ENCODE measurements at places on chromosomes 12 and 14.

DNA sequence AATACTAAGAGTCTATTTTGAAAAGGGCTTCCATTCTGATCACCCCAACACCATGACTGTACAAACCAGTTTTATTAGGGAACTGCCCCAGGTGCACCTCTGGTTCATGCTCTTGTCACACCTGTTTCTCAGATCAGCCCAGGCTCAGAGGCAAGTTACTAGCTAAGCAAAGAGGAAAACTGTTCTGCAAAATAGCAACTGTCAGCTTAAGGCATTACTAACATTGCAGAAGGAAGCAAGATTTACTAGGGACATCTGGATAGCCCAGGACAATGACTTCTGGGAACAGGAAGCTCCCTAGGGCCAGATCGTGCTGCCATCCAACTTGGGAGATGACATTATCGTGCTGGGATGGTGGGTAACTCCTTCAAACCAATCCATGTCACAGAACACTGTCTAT, 30.1 kb downstream of the ANAPC7 start:
- DNase-seq: no peak

DNA sequence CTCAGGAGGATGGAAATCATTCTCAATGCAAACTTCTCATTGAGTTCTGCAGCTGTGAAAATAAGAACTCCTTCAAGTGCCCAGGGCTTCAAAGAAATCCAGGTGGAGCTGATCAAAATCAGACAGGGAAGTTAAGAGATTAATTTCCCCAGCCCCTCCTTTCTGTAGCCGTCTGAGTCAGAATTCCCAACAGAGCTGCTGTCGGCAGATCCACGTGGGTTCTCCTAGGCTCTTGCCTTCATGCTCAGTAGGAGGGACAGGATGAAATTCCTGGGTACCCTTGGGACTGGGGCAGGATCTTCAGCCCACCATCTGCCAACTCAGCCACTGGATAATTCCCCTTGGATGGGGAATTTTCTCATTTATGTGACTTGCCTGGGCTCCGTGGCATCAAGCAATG, 13.3 kb downstream of the TGFB3 start:
- DNase-seq: no peak

DNA sequence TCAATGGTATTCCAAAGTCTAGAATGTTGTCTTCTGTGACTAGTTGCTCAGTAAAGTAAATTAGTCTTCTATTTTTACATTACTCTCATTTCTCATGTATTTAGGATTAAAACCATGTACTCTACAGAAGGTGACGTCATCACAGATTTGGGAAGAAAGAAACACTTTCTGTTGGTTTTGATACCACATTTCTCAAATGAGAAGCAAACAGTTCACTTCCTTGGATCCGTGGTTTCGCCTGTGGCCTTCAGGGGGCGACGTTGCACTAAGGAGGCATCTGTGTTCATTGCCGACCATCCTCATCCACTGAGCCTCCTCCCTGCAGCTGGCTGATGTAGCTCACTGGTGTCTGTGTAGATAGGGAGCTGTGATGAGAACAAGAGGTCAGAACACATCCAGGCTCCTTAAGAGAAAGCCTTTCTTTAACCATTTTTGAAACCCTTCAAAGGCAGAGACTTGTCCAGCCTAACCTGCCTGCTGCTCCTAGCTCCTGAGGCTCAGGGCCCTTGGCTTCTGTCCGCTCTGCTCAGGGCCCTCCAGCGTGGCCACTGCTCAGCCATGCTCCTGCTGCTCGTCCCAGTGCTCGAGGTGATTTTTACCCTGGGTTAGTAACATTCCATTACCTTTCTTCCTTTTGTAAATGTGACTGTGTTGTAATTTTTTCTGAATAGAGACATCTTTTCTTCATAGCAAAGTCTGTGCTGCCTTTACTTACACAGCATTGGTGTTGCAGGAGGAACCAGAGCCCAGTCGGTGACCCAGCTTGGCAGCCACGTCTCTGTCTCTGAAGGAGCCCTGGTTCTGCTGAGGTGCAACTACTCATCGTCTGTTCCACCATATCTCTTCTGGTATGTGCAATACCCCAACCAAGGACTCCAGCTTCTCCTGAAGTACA, 220.6 kb upstream of the OR4E1 start:
- peak; percentile 27 for DNase-seq

GRCh38 chr14:61647704-61648103, 47.6 kb upstream of the HIF1A start:
- DNase-seq: no peak

DNA sequence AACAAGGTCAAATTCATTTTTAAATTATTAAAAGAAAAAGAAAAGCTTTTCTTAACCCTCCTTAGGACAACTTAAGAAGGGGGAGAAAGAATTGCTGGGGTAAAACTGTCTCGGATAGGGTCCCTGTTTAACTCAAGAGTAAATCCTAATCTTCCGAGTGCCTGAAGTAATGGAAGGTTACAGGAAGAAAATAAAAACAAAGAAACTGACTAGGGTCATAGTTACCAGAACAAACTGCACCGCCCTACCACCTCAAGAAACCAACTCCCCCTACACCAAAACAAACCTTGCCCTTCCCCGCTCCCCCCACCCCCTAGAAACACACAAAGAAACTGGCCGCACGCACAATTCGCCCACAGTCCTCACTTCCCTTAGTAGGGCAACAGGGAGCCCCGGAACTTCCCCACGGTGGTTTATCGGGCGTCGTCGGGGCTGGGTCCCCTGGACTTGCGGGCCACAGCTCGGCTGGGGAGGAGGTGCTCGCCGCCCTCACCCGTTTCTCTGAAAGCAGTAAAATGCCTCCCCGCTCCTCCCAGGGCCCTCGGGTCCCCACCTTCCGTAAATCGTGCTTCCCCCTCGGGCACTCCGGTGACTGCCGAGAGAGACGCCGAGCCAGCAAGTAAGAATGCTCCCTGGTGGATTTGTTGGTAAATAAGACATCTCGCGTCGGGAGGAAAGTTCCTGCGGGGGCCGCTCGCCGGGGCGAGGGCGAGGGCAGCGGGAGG, 2.4 kb downstream of the SINHCAF start:
- no peak for DNase-seq

GRCh38 chr12:58007875-58008274, 66.5 kb downstream of the ATP23 start:
- DNase-seq: no peak

- no peak for DNase-seq
Measured at GRCh38 chr12:42779186-42779859, 189.8 kb upstream of the PRICKLE1 start.

GRCh38 chr14:104506461-104507253, 72.9 kb upstream of the C14orf180 start:
- no peak for DNase-seq

DNA sequence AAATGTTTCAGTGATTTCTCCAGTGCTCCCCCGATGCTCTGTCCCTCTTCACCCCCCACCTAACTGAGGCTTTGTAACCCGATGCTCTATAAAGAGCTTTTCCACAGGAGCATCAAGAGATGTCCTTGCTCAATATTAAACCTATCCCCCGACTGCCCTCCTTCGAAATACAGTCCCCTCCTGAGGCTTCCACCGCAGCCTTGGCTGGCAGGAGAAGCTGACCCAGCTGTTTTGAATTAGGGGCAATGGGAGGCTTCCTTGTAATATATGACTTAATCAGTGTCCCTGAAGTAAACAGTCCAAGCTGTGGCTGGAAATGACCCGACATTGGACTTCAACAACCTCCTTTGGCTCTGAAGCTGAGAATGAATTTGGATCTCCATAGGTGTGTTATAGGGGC, 62.4 kb downstream of the TMEM30B start:
- peak; percentile 16 for DNase-seq

DNA sequence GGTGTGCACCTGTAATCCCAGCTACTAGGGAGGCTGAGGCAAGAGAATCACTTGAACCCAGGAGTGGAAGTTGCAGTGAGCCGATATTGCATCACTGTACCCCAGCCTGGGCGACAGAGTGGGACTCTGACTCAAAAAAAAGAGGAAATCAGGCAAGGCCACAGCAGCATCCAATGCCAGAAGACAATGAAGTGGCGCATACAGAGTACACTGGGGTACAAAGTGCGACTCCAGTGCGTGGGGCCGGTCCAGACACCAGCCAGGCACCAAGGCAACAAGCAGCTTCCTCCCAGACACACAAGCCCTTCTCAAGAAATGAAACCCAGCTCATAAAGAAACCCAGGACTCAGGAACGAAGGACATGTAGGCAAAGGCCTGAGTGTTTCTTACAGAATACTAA, 28.2 kb downstream of the TTC7B start:
- DNase-seq: no peak

DNA sequence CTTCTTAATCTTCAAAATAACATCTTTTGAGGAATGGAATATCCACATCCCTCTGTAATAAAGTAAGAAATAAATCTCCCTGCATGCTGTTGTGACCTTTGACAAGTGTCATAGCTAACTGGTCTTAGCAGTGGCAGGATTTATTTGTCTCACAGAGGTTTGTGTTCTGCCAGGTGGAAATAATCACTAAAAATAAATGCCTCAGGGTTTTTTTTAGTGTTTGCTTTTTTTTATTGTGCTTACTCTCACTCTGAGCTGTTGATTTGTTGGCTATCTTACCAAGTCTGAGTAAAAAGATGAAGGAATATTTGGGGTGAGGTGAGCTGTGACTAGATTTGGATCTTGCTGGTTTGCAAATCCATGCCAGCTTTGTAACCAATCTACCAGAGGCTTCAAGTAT, 285.4 kb downstream of the ALG10B start:
- DNase-seq: no peak

DNA sequence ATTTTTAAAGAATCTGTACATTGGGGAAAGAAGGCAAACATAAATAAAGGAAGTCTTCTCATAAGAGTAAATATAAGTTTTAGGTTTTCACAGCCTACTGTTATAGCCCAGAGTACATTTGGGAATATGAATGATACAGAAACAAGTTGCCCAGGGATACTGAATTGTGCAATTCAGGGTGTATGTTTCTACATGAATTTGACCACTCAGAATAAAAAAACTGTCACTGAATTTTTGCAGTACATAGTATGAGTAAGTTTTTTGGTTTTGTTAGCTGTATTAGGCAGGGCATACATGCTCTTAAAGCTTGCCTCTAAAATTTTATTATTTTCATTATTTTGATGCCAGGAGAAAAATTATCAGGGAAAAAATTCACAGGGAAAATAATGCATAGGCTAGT, 6.6 kb upstream of the PCNX4 start:
- no peak for DNase-seq

- no peak for DNase-seq
Measured at GRCh38 chr14:85418721-85419120, 111.2 kb upstream of the FLRT2 start.

DNA sequence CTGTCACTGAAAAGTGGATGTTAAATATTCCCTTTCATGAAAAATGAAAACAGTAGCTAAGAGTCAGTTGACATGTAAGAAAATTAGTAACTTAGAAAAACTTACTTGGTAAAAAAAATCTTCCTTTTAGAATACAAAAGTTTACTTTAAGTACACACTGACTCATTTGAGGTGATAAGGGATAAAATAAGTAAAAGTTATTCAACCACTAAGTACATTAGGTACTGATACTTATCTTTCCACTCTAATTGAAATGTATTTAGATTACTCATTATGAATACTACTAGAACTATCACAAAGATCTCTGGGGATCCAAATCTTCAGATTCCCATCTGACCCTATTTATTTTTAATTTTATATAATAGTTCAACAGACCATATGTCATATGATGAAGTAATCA, 12.2 kb downstream of the SYCP3 start:
- no peak for DNase-seq

DNA sequence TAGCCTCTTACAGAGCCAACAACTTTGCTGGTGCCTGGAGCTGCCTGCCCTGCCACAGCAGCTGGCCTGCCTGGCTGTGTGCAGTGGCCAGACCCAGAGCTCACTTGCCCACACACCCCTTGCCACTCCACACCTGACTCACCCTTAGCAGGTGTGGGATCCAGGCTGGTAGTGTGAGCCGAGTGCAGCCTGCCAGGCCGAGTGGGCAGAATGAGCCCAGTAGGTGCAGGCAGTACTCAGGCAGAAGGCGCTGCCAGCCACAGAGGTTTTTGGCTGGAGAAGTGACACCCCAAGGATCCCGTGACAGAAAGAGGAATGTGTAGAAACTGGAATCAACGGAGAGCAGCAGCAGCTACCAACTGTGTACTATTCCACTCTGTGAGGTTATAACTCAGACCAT, 29.8 kb upstream of the PYGL start:
- DNase-seq: no peak

GRCh38 chr14:67268426-67269150, 27.4 kb downstream of the PALS1 start:
- DNase-seq: peak; percentile 8

DNA sequence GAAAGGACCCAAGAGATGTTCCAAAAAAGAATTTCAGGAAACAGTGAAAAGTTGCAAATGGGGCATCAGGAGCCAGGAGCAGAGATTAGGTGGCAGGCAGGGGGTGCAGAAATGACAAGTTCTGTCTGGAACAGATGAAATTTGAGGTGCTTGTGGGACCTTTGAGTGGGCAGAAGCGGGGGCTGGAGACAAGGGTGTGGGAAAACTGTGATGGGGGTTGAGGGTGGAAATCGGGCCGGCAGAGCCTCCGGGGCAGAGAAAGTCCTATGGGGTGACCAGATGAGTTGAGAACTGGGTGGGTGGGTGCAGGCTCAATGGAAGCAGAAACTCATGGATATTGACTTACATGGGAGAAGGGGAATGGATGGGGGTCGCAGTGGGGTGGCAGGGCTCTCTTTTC, 1.6 kb upstream of the NR4A1 start:
- no peak for DNase-seq

DNA sequence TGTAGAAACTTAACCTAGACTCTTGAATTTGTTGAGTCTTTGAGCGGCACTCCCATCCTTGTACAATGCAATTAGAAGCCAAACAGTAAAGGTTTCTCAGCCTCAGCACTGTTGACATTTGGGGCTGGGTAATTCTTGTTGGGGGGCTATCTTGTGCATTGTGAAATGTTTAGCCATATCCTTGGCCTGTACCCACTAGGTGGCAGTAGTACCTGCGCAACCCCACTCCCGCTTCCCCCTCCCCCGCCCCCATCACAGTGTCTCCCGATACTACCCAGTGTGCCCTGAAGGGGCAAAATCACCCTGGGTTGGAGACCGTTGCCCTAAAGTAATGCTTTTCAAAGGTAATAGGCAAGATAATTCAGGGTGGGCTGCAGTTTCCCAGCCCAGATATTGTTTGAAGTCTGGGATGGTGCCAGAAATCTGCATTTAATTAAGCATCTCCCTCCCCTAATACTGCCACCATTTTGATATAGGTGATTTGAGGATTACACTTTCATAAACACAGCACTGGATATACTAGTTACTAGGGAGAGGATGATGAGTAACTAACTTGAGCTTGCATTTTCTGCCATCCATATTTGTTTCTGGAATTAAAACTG, 1.8 kb downstream of the COX6A1 start:
- DNase-seq: peak; percentile 76

DNA sequence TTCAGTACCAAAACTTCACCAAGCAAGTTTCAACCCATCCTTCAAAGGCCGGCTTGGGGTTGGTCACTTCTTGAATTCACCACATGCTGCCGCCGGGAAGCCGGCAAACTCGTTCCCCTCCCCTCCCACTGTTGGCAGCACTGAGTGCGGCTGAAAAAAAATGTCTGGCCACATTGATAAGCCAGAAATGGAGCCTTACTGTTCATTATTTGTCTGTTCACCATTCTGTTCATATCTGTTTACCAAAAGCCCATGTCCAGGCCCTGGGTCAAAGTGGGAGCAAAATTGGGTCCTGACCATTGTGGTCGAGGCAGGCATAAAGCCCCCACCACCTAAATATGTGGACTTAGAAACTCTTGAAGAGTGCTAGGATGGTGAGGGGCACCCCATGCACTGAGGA, 7.3 kb upstream of the HSP90AA1 start:
- no peak for DNase-seq

- peak; percentile 68 for DNase-seq
Measured at GRCh38 chr12:65741656-65742017, 82.6 kb upstream of the HMGA2 start.

- no peak for DNase-seq
Measured at GRCh38 chr12:24255920-24256665, 306.6 kb upstream of the SOX5 start.

- DNase-seq: no peak
Measured at GRCh38 chr12:128606051-128606450, 217.7 kb downstream of the SLC15A4 start.

Data from nephron progenitor cell (in vitro differentiated cells).